ENCODE measurements at places on chromosomes 3 and 15. TPM values are rescaled to one million over a fixed set of nuclear protein-coding genes. Genes with fewer than 3 reads are reported as not detected.

Gene HTR3C
- not detected for total RNA-seq

Gene SNTN
- total RNA-seq = not detected

Gene SMCO1
- not detected for total RNA-seq

Gene COMMD2
- total RNA-seq = 28.4 TPM

Gene TMCO5A
- total RNA-seq = not detected

Gene NEO1
- total RNA-seq = 8.3 TPM

Gene GATA2
- total RNA-seq = not detected

Gene CPLX3
- not detected for total RNA-seq
